Ureter (tissue), 1 donor: ENCODE measurements at places on chromosomes 2 and 18. TPM values are rescaled to one million over a fixed set of nuclear protein-coding genes. Genes with fewer than 3 reads are reported as not detected.
A peak's percentile ranks its signal among the peaks of the same experiment; 100 is the strongest.

GRCh38 chr2:31578316-31578715 is 2.4 kb downstream of the SRD5A2 start:
- no peak for DNase-seq

The LRRFIP1 gene
- total RNA-seq: 207 TPM

DNA sequence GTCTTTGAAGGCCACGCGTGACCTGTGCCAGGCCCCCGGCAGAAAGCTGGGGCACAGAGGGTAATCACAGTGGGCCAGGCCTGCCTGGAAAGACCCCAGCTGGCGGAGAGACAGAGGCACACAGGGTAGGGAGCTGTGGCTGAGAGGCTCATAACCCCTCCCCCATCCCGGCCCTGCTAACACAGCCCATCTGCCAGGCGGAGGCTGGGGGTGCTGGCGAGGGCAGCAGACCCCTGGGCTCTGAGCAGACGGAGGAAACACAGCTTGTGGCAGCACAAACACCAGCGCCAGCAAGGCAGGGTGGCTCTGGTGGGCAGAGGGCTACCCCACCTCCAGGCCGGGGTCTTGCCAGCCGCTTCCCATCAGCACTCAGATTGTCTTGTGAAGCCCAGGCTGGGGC is 19.0 kb downstream of the HS6ST1 start:
- no peak for DNase-seq

- no peak for DNase-seq
These were observed 86.6 kb downstream of the ASB1 start for GRCh38 chr2:238513346-238513745.

DNA sequence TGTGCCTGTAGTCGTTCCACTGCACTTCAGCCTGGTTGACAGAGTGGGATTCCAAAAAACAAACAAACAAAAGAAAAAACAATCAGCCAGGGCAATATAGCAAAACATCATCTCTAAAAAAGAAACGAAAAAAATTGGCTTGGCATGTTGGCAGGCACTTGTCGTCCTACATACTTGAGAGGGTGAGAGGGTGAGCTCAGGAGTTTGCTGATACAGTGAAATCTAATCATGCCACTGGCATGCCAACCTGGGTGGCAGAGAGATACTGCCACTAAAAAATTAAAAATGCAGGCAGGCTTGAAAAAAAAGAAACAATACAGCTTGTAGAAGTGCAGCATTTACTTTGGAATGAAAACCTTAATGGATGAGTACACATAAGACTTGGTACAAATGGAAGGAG is 282.9 kb upstream of the RGPD4 start:
- DNase-seq: no peak

DNA sequence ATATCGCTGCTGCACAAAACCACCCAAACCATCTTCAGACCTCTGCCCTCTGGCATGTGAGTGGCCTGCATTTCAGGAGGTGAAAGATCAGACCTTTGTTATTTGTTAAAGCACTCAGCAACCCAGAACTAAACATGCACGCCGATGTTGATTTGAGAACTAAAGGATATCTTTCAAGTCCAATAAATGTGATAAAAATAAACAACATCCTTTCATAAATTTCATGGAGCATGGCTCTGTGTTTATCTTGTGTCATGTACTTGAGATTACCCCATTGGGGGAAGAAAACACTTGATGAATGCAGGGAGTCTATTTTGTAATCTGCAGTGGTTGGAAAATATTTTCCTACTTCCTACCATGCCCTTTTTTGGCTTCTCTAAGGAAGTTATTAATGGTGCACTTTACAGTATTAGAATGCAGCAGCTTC is 70.8 kb upstream of the GATA6 start:
- DNase-seq: no peak

DNA sequence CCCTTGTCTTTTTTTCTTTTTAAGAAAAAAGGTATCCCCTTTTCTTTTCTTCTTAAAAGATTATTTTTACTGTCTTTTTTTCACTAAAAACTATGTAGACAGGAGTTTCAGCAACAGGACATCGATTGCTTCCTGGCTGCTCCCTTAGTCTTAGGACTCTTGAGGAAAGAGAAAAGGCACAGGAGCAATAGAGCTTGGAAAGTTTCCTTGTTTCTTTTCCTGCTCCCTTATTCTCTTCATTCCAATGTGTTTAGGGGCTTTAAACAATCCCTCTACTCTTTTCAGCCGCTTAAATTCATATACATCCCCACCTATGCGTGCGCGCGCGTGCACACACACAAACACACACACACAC is 225.9 kb upstream of the FBXO11 start:
- DNase-seq: no peak

The HES6 gene
- total RNA-seq: 3.4 TPM

The UPP2 gene
- total RNA-seq: not detected

- peak; percentile 87 for DNase-seq
These were observed 170.2 kb downstream of the PRKCE start for GRCh38 chr2:45821558-45822271.

The ABHD1 gene
- 0.78 TPM for total RNA-seq

The CFAP221 gene
- total RNA-seq: 2.8 TPM
